CD4-positive, alpha-beta T cell treated with Interleukin-15 for 4 hours (primary cell): ENCODE measurements at places on chromosomes 7 and 10.
A peak's percentile ranks its signal among the peaks of the same experiment; 100 is the strongest.

DNA sequence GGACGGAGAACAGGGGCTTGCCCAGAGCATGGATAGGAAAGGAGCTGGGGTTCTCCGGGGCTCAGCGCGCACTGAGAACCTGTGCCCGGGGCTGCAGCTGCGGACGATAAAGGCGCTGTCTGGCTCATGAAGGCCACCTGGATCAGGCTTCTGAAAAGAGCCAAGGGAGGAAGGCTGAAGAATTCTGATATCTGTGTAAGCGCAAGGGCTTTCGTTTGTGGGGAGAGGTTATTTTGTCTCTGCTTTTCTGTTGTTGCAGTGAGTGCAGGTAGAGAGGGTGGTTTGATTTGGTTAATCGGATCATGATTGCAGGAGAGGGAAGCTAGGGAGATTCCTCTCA lies 250.5 kb downstream of the NSUN6 start:
- DNase-seq = no peak

- peak; percentile 39 for DNase-seq
Measured at GRCh38 chr7:43439631-43440401, 143.1 kb upstream of the STK17A start.

GRCh38 chr10:34664706-34665105 lies 150.4 kb downstream of the PARD3 start:
- no peak for DNase-seq

DNA sequence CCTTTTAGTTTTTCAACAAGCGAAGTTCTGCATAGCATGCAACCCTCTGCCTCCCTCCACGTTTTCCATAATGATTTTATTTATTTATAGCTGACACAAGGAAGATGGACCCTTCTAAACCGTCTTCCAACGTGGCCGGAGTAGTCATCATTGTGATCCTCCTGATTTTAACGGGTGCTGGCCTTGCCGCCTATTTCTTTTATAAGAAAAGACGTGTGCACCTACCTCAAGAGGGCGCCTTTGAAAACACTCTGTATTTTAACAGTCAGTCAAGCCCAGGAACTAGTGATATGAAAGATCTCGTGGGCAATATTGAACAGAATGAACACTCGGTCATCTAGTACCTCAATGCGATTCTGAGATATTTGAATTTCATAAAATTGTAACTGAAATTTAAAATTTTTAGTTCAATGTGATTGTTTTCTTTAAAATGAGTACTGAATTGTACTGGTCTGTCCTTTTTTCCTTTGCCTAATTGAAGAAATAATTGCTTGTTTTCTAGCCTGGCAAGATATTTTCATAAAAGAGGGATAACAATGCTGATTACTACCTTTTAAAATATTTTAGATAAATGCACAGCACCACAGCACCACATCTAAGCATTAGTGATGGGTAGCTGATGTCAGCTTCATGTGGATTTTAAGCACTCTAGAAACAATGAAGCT lies 41.5 kb upstream of the SLC39A12 start:
- no peak for DNase-seq

- no peak for DNase-seq
Measured at GRCh38 chr7:151813997-151814396, 62.9 kb downstream of the PRKAG2 start.

GRCh38 chr10:113893570-113893969 lies 39.1 kb downstream of the NHLRC2 start:
- DNase-seq = no peak

GRCh38 chr10:78188446-78188845 lies 154.8 kb downstream of the RPS24 start:
- no peak for DNase-seq
